HEK293T (cell line): ENCODE measurements at places on chromosomes 11 and 22.

DNA sequence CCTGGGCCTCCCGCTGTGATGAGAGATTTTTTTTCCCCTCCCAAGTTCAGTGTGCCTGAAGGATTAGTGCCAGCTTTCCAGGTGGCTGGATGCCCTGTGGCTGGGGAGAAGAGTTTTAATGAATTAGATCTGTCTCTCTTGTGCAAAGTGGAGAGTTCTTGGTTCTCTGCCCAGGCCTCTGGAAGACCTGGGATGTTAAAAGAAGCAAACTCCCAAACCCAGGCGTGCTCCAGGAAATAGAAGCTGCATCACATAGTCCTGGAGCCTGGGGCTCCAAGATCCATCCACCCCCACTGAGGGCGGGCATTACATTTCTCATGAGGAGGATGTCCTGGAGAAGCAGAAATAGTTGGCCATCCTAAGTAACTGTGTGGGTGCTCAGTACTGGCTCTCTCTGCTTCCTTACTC is 30.6 kb downstream of the SDHAF2 start:
- DNase-seq, result no peak

DNA sequence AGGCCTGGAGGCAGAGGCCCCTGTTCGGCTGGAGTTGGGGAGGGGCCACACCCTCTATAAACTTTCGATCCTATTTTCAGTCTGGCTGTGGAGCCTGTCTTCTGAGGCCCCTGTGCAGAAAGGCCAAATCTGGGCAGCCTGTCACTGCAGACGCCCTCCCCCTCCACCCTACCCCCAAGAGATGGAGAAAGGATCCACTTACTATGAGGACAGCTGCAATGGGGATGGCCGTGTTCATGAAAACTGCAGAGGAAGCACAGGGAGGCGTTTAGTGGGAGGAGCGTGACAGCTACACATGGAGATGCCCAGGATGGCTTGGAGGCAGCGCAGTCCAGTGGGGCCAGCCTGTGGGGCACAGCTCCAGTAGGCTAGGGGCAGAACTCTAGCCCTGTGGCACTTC is 43.5 kb upstream of the KCNJ11 start:
- DNase-seq, result no peak

DNA sequence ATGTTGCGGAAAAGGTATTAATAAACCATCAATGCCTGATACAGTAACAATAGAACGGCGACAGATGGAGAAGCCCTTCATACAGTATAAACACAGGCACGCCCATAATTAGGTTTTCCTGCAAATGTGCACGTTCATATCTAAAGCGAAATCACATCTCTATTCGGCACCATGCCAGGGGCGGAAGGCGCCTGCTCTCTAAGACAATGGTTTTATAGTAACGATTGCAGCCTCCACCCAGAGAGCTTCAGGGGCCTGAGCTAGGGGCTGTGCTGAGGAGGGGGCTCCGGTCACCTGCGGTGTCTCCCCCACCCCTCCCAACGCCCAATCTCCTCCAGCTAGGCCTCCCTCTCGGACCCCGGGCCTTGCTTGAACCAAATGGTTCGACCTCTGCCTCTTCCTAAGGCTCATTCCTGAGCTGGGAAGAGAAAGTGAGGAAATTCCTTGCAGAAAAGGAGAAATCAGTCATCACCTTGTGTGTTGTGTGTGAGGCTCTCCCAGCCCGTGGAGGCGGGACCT is 9.6 kb downstream of the KRTAP5-5 start:
- DNase-seq, result no peak

DNA sequence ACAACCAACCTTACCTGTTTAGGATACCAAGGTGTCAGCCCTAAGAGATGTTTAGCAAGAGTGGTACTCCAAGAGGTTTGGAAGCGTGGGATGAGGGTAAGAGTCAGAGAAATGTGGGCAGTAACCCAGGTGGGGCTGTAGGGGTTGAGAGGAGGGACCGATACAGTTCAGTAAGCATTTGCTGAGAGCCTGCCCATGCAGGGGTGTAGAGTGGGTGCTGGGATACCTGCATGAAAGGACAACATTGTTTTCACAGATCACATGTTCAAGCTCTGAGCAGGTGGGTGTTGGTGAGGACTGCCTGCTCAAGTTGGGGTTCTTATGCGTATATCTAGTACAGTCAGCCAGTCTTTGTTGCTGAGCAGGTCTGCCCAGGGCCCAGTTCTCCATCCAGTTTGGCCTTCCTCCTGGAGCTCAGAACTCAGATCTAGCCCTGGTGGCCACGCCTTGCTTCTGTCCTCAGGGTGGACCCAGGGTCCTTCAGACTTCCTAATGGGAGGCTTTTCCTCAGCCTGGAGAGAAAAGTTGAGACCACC is 14.8 kb downstream of the PPFIBP2 start:
- DNase-seq, result no peak

DNA sequence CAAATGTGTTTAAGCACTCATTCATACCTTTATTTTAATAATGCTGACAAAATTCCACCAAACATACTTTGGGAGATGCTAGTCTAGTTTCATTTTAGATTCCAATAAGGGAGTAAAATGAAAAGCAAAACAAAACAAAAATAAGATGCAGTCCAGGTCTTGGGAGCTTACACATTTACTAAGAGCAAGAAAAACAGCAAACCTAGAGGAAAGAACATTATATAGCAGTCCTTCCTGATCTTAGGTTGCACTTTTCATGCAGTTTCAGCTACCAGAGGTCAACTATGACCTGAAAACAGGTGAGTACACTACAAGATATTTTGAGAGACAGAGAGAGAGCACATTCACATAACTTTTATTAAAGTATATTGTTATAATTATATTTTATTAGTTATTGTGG is 1100.9 kb downstream of the DLG2 start:
- no peak for DNase-seq

DNA sequence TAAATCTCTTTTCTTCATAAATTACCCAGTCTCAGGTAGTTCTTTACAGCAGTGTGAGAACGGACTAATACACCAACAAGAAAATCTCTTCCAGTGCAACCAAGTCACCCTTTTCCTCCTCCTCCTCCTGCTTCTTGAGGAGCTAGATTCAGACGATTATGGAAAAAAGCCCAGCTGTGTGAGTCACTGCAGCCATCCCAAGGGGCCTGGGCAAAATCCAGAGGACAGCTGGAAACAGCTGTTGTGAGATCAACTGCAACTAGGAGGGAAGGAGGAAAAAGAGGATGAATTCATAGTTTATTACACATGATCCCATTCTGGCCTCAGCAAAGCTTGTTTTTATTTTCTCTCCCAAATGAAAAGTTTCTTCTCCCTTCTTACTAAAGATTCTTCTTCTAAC is 32.9 kb downstream of the RBFOX2 start:
- no peak for DNase-seq

- DNase-seq, result no peak
These were observed 932 bp downstream of the IRAG1 start for GRCh38 chr11:10692531-10693115.

DNA sequence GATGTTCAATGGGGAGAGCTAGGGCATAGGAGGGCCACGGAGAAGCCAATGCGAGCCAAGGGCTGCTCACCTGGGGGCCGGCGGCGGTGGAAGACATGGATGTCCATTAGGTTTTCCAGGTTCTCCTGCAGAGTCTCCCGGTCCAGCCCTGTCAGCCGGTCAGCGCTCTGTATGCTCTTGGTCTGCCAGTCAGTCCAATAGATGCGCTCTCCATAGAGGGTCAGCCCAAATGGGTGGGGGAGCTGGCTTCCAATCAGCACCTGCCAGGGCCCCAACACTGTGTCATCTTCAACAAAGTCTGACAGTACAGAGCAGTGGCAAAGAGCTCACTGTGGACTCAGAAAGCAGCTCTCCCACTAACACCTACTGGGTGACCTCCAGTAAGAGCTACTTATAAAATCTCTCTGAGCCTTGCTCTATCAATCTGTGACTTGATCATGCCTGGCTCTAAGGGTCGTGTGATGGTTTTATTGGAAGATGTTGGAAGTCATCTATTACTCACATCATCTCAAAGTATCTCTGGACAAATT is 33.0 kb upstream of the CKAP5 start:
- DNase-seq, result no peak

GRCh38 chr11:46617134-46617971 is at the start of the genes ATG13 and HARBI1:
Gene ATG13, plus strand, starts transcription at chr11:46617553. Its CDS starts 26,739 bp downstream, at chr11:46644292.
Gene HARBI1, minus strand, starts transcription at chr11:46617227. Its CDS starts 990 bp downstream, at chr11:46616237.
- peak; percentile 85 for DNase-seq

- DNase-seq, result no peak
These were observed 139.5 kb upstream of the TIMP3 start for GRCh38 chr22:32661737-32662586.

- no peak for DNase-seq
These were observed 136.2 kb upstream of the SEZ6L start for GRCh38 chr22:26033071-26033470.

DNA sequence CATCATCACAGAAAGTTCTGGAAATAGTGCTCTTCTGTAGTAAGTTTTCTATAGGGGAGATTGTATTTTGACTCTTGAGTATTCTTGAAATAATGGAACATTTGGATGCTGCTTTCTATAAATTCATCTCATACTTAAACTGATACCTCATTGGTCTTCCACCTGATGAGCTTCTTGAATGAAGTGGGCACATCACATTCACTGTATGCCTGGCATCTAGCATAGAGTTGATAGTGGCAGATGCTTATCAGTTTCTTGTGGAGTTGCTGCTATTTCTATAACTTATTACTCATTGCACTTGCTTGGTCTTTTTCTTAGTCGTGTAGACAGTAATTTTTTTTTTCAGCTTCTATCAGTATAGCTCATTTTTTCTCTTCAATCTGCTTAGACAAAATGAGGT is 5.4 kb downstream of the ATXN10 start:
- no peak for DNase-seq

GRCh38 chr11:106828976-106829375 is 189.3 kb downstream of the GUCY1A2 start:
- no peak for DNase-seq

DNA sequence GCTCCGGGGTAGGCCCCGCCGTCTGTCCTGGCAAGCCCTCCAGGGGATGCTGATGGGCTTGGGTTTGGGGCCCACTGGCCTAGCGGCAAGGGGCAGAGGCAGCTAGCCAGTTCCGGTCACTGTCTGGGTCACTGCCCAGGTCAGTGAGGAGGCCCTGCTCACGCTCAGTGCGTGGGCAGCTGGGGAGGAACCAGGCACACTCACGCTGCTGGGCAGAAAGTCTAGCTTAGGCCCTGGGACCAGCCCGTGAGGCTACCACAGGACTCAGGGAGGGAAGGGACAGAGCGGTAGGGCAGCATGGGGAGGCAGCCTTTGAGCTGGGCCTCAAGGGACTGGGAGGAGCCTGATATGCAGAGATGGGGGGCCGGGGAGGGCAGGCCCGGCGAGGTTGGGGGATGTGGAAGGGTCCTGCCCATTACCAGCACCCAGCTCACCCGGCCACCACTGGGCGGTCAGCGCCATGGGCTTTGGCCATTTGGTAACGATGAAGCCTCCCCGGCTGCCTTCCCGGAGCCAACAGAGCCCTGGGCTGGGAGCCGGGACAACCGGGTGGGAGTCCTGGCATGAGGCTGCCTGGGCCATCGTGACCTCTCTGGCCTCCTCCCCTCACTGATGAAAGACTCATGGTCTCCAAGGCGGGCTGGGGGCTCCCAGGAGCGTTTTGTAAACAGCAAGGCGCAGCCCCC is 14.2 kb downstream of the SHISAL1 start:
- no peak for DNase-seq

GRCh38 chr11:43521471-43521870 is 159.1 kb upstream of the HSD17B12 start:
- no peak for DNase-seq

- no peak for DNase-seq
These were observed 91.8 kb downstream of the APIP start for GRCh38 chr11:34824425-34824824.

GRCh38 chr11:69479591-69480271 is 1.7 kb upstream of the LINC01488 start:
- no peak for DNase-seq

- no peak for DNase-seq
These were observed 579.5 kb downstream of the LRRC4C start for GRCh38 chr11:40879911-40880310.

- no peak for DNase-seq
These were observed 204.2 kb downstream of the AASDHPPT start for GRCh38 chr11:106281455-106282173.

GRCh38 chr11:92698742-92699141 is 270.7 kb upstream of the MTNR1B start:
- DNase-seq, result no peak

DNA sequence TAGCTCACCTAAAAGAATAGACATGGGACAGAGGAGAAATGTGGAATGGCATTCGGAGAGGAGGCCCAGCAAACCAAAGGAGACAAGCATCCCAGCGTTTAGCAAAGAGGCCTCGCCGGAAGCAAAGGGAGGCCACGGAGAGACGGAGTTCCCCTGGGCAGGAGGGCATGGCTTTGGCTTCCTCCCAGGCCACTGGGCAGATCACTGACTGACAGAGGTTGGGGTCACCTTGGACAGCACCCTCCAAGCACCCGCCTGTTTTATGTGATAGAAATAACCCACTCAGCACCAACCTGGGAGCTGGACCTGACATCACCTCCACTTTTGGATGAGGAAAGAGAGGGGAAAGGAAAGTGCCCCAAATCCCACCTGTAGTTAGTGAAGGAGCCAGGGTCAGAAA is 434.1 kb downstream of the BRD1 start:
- no peak for DNase-seq

DNA sequence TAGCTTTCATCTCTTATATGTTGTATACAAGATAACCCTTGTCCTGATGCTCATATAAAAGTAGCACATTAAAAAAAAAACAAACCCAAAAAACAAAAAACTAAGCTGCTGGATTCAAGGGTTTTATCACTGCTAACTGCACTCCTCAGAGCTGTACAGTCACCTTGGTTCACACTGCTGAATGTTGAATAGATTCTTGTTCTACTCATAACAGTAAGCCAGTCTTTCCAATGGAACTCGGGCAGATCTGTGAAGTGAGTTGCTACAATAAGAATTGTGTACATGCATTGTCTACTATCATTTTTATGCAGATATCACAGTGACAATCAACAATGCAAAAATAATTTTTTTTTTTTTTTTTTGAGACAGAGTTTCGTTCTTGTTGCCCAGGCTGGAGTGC is 4.7 kb downstream of the HARBI1 start:
- DNase-seq, result no peak

GRCh38 chr11:21398195-21398594 is 728.8 kb downstream of the NELL1 start:
- no peak for DNase-seq

DNA sequence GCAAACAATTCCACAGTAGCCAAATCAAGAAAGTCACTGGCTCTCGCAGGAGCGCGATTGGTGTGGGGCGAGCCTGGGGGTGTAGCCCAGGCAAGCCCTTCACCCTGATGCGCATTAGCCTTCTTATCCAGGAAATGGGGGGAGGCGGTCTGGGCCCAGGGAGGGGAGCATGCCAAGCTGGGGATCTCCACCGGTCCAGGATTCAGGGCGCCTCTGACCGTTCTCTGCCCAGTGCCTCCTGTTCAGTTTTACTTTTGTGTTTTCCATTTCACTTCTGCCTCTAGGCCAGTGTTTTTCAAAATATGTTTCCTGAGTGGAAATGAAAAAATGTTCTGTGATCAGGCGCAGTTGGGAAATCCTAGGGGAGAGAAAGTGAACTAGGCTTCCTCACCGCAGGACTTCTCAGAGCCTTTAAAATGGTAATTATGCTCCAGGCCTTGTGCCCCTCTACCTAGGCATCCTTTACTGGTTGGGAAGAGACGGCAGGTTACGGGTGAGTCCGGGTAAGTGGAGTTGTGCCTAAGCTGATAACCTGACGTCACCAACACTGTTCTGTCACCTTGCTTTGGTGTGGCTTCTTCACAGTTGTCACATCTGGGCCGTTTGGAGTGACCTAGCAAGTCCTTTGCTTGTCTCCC is 18.4 kb downstream of the LRP5 start:
- no peak for DNase-seq
